ENCODE measurements at places on chromosomes 11 and 22.

DNA sequence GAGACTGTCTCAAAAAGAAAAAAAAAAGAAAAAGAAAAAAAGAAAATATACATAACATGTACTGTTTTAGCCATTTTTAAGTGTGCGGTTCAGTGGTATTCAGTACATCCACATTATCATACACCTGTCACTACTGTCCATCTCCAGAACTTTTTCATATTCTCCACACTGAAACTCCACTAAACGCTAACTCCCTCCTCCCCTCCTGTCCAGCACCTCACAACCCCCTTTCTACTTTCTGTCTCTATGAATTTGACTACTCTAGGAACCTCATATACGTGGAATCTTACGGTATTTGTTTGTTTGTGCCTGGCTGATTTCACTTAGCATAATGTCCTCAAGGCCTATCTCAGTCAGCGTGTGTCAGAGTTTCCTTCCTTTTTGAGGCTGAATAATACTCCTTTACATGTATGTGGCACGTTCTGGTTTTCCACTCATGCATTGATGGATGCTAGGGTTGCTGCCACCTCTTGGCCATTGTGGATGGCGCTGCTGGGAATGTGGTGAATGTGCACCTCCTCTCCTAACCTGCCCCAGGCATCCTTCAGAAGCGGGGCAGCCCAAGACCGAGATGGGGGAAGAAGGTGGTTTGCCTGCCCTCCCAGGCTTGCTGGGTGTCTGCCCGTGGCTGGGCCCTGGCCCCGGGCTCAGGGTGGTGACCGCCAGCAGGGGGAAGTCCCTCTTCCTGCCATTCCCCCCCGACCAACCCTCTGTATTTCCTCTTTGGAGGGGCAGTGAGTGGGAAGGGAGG is 60.5 kb downstream of the BCR start:
- no peak for DNase-seq

DNA sequence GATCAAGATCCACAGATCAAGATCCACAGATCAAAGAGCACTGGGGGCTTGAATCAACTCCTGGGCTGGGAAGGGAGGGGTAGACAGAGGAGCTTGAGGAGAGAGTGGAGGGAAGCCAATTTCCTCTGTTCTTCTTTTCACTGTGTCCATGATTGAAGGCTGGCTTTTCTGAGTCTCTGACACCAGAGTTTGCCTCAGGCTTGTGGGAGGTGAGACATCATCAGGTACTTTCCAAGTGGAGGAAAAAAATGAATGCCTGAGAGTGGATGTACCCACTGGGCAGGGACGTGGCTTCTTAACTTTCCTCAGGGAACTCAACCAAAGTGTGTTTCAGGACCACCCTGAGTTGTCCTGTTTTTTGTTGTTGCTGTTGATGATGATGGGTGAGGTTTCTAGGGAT is 11.0 kb upstream of the HEPHL1 start:
- DNase-seq, result no peak

- DNase-seq, result no peak
These were observed 300.3 kb downstream of the ST3GAL4 start for GRCh38 chr11:126655807-126656128.

DNA sequence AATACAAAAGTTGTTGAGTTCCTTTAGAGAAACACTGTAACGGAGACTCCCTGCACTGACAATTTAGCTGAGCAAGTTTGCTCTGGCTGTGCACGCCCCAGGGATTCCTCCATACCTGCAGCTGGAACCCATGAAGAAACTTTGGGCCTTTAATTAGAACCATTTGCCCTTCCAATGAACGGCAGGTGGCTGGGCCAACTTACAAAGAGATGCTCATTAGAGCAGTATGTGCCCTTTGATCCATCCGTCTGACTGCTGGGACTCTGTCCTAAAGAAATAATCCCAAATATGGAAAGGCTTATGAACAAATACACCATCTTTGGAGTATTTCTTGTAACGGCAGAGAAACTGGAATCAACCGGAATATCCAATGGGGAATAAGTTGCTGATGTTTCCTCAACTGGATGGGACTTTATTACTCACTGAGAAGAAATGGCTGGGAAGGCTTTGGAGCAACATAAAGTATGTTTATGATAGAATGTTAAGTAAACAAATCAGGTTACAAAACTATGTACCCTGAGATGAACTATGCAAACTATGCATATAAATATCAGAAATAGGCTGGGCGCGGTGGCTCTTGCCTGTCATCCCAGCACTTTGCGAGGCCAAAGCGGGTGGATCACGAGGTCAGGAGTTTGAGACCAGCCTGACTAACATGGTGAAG is 24.4 kb upstream of the FBLN1 start:
- peak; percentile 55 for DNase-seq

DNA sequence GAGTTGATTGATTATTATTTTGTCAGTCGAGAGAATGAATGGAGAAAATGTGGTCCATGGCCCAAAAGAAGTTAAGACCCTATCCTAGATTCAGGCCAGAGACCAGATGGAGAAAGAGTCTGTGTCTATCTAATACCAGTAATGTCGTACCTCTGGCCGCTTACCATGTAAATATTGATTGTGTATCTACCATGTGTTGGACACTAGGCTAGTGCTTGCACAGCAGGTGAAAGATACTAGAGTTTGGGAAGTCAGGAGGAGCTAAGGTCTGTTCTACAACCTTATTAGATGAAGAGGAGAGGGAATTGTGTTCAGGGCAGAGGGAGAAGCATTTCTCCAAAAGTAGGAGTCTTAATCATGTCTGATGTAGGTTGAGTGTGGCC is 31.8 kb downstream of the PIK3IP1 start:
- no peak for DNase-seq

- peak; percentile 80 for DNase-seq
These were observed 1.1 kb upstream of the TTLL1 start for GRCh38 chr22:43090130-43090789.

DNA sequence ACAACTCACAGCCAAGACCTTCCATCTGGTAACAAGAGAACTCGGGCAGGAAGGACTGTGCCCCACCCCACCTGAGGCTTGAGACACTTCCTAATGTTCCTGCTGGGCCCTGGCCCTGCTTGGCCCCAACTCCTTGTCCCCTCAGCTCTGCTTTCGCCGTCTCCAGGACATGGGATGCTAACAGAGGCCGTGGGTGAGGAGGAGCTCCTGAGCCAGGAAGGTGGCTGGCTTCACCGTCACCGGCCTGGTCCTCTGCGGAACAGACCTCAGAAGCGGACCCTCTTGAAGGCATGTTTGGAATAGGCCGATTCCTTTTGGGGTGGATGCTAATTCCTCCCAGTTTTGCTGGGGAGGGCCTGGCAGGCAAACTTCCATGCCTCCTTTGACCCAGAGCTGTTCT is 154.3 kb downstream of the CACNA1I start:
- DNase-seq, result no peak

GRCh38 chr22:50479721-50480120 is 1.6 kb upstream of the ADM2 start:
- no peak for DNase-seq

DNA sequence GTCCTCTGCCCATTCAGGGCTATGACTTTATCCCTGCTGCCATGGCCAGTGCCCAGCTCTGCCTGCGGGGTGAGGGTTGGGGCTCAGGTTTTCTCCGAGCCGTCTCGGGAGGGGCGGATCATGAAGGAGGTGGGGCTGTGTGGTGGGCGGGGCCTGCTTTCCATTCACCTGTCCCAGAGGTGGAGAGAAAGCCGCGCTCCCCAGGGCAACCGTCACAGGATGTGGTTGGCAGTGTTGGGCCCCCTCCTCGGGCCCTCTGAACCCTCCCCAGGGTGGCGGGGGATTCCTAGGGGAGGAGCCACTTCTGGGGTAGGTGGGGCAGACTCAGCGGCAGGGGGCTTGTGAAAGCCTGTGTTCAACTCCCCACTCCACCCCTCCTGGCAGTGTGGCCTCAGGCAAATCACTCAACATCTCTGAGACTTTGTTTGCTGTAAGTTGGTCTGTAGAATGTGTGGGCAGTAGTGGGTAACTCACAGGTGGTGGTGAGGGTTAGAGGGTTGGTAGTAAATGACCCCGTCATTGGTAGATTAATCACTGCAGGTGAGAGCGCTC is 50.3 kb downstream of the CD6 start:
- DNase-seq, result no peak

DNA sequence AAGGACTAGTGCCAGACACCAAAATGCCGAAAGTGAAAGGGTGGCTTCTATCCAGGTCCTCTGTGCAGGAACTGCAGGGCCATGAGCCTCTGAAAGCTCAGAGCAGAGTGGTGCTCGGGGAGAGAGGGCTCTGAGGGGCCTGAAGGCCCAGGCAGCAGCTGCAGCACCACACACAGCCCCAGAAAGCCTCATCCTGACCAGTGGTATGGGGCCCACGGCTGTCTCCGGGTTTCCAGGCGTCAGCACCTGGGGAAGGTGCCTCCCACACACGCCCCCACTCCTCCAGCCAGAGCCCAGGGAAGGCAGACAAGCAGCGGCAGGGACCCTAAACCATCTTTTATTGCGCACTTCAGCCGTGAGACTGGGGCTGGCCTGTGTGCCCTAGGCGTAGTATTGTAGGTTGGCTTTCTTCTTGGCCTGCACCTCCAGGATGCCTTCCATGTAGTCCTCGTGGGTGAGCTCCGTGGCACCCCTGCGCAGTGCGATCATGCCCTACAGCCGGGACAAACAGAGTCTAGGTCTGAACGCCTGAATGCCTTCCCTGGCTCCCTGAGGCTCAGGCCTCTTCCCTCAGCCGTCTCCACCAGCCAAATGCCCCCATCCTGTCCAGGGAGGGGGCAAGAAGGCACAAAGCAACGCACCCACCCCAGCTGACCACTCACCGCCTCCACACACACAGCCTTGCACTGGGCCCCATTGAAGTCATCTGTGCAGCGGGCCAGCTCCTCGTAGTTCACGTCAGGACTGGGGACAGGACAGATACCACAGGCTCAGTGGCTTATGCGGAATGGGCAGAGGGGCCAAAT is 7.6 kb downstream of the PSMC3 start:
- no peak for DNase-seq

DNA sequence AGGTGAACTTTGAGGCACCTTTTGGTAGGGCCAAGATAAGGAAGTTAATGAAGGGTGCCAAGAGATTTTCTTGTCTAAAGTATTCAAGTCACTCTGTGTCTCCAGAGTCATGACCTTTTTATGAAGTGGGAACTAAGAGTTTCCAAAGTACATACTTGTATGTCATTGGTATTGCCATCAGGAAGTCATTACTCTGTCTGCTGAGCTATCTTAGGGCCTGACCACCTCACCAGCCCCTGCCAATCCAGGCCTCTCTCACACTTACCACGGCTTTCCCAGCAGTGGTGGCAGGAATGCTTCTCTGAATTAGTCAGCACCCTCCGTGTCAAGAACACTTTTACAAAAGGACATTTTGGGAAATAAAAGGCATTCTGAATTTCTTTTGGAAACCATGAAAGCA is 192.8 kb upstream of the MTNR1B start:
- no peak for DNase-seq

- DNase-seq, result no peak
These were observed 91.9 kb upstream of the NTM start for GRCh38 chr11:131278472-131278871.

GRCh38 chr22:22578702-22579424 is 19.8 kb upstream of the PRAME start:
- DNase-seq, result no peak

- peak; percentile 61 for DNase-seq
These were observed 169.4 kb upstream of the ZBED5 start for GRCh38 chr11:11027288-11027687.

DNA sequence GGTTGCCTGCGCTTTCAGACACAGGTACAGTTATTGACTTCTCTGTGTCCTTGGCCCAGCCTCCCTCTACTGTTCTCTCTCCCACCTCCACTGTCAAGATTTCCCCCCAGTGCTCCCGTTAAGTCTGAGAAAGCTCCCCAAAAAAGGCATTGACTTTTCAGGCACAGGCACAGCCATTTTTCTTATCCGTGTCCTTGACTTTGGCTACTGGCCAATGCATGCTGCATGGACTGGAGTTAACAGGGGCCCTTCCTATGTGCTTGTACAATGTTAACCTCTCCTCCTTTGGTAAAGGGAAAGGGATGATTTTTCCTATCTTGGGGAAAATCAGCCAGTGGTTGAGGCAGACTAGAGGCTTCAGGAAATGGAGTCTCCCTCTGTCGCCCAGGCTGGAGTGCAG is 4.3 kb downstream of the APOL5 start:
- no peak for DNase-seq

DNA sequence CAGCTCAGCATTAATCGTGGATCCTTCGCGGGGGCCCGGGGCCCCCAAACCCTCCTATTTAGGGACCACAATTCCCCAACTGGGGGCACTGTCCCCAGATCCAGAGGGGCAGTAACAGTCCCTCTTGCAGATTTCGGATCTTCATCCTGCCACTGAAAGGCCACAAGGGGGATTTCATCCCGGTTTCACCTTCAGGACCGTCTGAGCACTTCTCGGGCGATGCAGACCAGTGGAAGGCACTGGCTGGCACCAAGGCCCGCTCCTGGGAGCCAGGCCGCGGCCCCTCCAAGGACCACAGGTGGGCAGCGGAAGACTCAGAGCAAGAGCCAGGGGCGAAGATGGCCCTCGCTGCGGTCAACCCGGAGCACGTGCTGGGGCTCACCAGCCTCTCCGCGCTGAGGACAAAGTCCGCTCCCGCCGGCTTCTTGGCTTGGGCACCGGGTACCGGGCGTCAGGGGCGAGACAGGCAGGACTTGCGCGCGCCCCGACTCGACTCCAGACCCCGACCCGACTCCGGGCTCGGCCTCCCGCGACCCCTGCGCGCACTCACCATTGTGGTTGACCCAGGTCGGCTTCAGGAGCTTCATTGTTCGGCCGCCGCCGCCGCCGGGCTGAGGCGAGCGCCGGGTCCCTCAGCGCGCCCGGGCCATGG is 517 bp downstream of the HIRA start:
- no peak for DNase-seq

- DNase-seq, result no peak
These were observed 172.8 kb downstream of the RRAS2 start for GRCh38 chr11:14186046-14186775.

DNA sequence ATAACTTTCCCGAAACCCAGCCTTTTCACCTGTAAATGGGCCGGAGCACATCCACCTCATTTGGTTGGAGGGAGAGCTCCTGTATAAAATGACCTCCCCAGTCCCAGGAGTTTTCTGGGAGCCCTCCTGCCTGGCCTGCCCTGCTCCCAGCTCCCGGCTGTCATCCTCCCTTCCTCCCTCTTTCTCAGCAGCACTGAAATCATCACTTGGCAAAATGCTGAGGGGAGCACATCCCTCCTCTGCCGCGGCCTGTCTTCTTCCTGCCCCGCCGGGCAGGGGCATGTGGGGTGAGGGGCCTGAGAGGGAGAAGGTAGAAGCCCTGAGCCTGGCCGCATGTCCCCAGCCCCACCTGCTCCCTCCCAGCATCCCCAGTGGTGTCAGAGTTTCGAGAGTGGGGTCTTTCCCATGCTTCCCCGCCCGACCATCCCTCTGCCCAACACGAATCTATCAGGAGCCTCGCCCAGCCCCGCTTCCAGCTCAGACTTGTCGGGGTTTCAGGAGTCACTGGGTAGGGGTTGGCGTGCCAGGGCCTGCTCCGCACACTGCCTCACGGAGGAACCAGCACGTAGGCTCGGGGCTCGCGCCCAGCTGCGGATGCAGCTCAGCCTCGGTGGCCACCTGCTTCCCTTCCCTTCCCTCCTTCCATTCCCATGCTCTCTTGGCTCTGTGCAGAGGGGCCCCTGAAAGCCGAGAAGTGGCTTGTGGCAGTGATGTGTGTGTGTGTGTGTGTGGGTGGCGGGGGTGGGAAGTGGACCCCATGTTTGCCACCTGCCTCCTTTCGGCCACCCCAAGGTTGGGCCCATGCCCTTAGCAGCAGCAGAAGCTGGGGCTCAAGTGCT is 37.1 kb downstream of the NECTIN1 start:
- DNase-seq, result no peak

GRCh38 chr11:74319139-74319816 is 7.8 kb upstream of the P4HA3 start:
- peak; percentile 84 for DNase-seq

- no peak for DNase-seq
These were observed 181.3 kb downstream of the IGLL1 start for GRCh38 chr22:23398701-23399366.

- DNase-seq, result no peak
These were observed 41.6 kb downstream of the BDNF start for GRCh38 chr11:27658535-27659236.

Measured in GM04504 (cell line).